Left forelimb (tissue), 1 donor: ENCODE measurements at places on chromosomes 2 and 18.

- no peak for DNase-seq
These were observed 8.4 kb downstream of the RSAD2 start for GRCh38 chr2:6885968-6886367.

- DNase-seq = peak; percentile 70
These were observed 130.3 kb upstream of the CTAGE1 start for GRCh38 chr18:22547807-22548561.

DNA sequence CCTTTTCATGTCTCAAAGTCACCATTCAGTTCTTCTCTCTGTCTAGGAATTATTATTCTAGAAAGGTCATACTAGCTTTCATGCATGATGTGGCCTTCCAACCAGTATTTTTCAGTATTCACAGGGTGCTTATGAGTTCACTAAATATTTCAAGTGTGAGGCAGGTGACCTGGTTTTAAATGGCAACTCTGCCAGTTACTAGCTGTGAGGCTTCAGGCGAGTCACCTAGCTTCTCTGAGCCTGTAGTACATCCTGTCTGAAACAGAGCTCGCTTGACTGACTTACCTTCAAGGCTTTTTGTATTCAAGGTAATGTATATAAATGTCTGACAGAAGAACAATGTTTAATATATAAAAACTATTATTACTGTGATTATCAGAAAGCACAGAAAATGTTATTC, 19.4 kb upstream of the ACVR1 start:
- DNase-seq = no peak

- DNase-seq = no peak
These were observed 5.4 kb downstream of the CACNB4 start for GRCh38 chr2:152093464-152093863.

- DNase-seq = no peak
These were observed 64.1 kb downstream of the BCL2L11 start for GRCh38 chr2:111184725-111185310.
